ENCODE measurements at places on chromosomes 13 and 19.

- no peak for DNase-seq
Observed at GRCh38 chr19:40013991-40014390, 17.1 kb downstream of the ZNF546 start.

DNA sequence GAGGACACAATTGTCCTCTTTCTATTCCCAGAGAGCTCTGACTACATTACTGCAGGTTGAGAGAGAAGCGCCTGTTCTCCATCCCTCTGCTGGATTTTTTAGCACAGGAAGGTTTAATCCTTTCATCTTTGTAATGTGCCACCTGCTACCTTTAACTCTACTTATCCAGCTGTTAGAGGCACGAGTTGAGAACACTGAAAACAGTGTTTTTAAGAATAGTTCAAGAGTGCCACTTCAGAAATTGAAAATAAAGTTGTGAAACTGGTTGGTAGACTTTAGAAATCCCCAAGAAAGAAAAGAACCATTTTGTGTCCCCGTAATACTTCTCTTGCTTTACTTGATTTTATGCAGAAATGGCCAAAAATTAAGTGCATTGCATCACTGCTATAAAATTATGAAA, 20.6 kb downstream of the FREM2 start:
- no peak for DNase-seq

- DNase-seq, result no peak
Observed at GRCh38 chr13:96898646-96899254, 95.5 kb downstream of the OXGR1 start.

DNA sequence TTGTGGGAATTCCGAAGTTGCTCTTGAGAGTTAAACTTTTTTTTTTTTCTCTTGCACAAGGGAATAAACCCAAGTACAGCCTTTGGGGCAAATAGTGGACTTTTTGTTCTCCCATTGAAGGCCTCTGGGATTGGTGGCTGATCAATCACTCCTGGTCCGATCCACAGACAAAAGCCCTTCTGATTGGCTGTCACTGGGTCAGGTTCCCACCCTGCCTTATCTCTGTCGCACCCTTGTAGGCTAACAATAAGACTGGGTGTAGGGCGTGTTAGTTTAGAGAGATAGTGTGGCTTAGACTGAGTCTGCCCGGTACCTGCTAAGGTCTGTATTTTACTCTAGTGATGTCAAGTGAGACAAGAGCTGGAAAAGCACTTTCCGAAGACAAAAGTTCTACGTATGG, 380.8 kb downstream of the NDFIP2 start:
- DNase-seq, result no peak

- DNase-seq, result no peak
Observed at GRCh38 chr19:16262618-16263017, 62.0 kb upstream of the KLF2 start.

DNA sequence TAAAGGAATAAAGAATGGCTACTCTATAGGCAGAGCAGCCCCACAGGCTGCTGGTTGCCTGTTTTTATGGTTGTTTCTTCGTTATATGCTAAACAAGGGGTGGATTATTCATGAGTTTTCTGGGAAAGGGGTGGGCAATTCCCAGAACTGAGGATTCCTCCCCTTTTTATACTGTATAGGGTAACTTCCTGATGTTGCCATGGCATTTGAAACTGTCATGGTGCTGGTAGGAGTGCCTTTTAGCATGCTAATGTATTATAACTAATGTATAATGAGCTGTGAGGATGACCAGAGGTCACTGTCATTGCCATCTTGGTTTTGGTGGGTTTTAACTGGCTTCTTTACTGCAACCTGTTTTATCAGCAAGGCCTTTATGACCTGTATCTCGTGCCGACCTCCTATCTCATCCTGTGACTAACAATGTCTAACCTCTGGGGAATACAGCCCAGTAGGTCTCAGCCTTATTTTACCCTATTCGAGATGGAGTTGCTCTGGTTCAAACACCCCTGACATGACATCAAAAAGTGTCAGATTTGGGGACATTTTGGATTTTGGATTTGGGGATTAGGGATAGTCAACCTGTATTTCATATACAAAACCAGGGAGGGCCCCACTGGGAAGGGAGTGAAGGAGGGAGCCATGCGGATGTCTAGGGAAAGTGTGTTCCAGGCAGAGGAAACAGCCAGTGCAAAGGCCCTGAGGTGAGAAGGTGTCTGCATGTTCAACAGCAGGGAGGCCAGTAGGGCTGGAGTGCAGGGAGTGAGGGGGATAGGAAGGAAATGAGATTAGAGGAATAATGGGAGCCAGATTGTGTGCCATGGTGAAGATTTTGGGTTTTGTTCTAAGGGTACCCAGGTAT, 10.9 kb downstream of the FXYD5 start:
- DNase-seq, result no peak

DNA sequence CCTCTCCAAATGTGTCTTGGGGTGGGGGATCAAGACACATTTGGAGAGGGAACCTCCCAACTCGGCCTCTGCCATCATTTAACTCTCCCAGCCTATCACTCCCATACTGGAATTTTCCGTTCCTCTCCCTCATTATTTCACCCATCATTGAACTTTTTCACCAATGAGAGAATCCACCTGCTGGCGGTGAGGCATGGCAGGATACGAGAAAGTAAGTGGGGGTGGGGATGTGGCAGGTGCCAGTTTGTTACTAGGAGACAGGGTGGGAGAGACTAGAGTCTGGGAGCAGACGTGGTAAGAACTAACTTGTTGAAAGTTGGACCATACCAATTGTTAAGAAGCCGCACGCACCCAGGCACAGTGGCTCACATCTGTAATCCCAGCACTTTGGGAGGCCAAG, 6.9 kb downstream of the GIPR start:
- no peak for DNase-seq

- no peak for DNase-seq
Observed at GRCh38 chr13:20714563-20715329, 11.2 kb downstream of the IL17D start.

- DNase-seq, result no peak
Observed at GRCh38 chr13:21139374-21139773, 37.0 kb downstream of the SKA3 start.

GRCh38 chr13:50375792-50376191, 360.5 kb downstream of the KCNRG start:
- DNase-seq, result no peak

DNA sequence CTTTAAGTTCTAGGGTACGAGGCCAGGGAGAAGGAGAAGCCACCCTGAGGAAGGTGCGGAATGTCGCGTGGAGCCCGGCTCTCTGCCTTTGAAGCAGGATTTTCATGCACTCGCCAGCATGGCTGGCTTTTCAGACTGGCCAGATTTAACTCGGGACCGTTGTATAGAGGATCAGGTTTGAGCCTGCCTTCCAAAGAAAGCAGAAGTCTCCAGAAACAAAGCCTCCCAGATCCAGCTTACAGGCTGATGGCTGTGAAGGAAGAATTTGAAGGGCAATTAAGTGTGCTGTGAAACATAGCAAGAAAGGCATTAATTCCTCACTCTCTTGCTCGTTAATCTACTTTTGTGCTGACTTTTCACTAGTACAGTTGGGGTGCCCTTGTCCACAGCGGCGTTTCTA, 140.2 kb downstream of the SOX1 start:
- DNase-seq, result no peak

- DNase-seq, result no peak
Observed at GRCh38 chr13:50030315-50030714, 15.1 kb downstream of the KCNRG start.

DNA sequence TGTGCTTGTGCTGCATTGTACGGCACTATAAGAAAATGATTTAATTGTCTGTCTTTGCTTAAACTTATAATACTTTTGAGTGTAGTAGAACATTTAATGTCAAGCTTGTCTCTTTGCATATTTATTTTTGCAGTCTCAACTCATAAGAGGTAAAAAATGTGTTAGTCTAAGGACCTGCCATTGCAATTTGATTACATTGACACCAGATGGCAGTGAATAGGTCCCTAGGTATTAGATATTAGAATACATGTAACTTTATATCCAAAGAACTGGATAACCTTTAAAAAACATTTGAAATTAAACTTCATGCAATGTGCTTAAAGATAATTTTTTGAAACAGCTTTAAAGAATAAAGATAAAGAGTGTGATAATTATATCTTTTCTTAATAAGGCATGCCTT, 1421.3 kb downstream of the OLFM4 start:
- DNase-seq, result no peak

DNA sequence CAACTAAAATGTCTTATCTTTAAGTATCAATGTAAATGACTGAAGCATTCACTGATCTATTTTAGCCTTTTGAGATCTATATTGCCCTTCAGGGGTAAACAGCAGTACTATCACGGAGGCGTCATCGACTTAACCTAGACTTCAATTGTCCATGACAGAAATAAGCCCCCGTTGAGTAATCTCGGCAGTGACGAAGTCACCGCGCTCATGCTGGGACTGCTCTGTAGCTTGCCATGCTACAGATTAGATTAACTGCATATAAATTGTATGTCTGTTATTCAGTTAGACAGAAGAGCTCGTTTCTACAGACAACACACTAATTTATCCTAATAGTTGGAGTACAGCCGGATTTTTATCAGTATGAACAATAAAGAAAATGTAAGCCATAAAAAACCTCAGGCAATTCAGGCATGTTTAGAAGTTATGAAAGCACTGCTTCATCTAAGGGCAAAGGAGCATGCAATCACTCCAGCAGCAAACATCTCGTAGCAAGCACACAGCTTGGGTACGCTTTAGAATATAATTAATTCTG, 56.6 kb downstream of the TUBGCP3 start:
- DNase-seq, result no peak

- no peak for DNase-seq
Observed at GRCh38 chr19:30473334-30473867, 101.2 kb downstream of the ZNF536 start.

DNA sequence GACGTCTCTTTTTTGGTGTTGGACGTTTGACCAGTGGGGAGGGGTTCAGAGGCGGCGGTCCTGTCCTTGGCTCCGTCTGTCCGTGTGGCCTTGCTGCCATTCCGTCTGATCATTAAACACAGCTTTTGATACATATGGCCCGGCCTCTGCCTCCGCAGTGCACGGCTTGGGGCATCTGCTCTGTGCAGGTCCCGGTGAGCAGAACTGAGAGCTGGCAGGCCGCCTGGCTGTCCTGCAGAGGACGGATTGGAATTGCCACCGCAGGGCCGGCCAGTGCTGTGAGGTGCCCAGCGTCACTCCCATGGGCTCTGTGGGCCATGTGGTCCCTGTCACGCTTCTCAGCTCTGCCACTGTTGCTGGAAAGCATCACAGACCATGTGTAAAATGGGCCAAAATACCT, 5.4 kb upstream of the TMPRSS9 start:
- DNase-seq, result no peak

GRCh38 chr13:64928696-64929499, 2301.2 kb downstream of the PCDH9 start:
- no peak for DNase-seq

DNA sequence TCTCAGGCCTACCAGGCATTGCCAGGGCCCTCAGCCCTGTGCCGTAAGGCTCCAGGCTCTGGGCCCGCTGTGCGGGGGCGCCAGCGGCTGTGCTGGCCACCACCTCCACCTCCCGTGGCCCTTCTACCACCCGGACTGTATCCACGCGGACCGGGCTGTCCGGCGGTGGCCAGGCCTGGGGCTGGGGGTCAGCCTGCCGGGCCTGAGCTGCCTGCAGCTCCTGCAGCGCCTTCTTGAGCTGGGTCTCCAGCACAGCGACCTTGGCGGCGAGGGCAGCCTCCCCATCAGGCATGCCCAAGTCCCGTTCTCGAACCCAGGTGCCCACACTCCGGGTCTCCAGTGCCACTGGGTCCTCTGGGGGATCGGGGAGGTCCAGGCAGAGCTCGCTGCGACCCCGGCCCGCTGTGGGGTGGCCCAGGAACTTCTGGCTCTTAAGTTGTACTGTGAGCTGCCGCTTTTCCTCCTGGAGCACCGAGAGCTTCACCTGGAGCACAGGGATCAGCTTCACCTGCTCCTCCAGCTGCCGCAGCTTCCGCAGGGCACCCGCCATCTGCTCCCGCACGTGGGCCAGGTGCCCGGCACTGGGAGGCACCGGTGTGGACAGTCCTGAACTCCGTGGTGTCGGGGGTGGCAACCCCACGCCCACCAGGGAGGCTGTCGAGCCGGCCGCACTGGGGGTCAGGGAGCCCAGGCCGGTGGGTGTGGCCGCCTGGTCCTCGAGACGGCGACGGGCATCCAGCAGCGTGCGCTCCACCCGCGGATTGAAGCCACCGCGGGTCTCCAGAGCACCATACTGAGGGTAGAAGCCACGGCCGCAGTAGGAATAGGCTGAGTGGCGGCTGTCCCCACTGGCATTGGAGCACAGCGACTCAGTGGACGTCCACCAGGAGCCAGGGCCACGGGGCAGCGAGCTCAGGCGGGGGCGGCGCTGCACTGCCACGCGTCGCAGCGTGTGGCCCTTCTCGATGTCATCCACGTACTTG, 4.1 kb downstream of the KANK2 start:
- DNase-seq, result no peak

- DNase-seq, result no peak
Observed at GRCh38 chr13:47553329-47553977, 447.6 kb downstream of the SUCLA2 start.

GRCh38 chr19:35135389-35135909, 590 bp upstream of the LGI4 start:
- peak; percentile 44 for DNase-seq

DNA sequence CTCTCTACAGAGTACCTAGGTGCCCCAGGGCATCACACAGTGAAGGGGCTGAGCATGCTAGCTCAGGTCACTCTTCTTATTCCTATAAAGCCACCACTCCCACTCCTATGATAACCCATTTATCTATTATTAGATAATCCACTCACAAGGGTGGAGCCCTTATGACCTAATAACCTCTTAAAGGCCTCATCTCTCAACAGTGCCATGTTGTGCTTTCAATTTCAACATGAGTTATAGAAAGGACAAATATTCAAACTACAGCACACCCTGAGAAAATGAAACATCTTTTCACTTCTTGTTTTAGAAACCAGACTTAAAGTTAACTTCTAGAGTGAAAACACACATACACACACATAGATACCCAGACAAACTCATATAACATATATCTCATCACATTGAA, 1494.9 kb upstream of the MIR17HG start:
- DNase-seq, result no peak

- no peak for DNase-seq
Observed at GRCh38 chr19:44809577-44810233, 802 bp downstream of the BCAM start.

DNA sequence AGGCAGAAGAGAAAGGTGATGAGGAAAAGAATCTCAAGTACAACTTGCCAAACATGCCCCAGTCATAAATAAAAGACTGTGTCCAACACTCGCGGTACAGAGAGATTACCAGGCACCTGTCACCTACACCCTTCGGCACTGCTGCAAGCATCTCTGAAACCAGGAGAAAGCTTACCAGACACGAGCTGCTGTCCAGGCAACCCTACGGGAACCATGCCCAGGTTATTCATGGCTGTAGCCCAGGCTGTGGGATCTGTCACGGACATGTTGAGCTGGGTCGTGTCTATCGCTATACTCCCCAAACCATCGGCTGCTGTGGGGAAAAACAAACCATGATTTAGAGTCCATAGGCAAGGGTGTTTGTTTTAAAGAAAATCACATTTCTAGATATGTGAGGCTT, 375.0 kb downstream of the ENOX1 start:
- no peak for DNase-seq

DNA sequence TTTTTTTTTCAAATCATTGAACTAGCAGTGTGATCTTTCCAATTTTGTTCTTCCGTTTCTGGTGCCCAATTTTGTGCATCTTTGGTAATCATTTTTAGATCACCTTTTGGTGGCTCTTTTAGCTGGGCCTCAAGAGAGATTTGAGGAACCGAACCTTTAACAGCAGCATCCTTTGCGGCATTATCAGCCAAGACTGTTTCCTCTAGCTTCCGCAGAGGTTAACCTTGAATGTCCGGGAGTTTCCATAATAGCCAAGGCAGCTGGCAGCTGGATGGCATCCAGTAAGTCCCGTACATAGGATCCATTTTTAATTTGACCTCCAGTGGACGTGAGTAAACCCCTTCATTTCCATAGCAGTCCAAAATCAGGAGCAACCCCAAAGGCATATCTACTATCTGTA, 9.6 kb downstream of the IRGC start:
- no peak for DNase-seq

All from CD4-positive, alpha-beta T cell treated with Interleukin-4 for 4 hours (primary cell).